ENCODE measurements at places on chromosomes 2 and 18.

- DNase-seq, result no peak
Observed at GRCh38 chr2:20578266-20578894, 72.5 kb downstream of the HS1BP3 start.

GRCh38 chr2:26172871-26173775 is at the start of gene GAREM2:
Gene GAREM2, plus strand, starts transcription at chr2:26173088. Its CDS starts 133 bp downstream, at chr2:26173221.
- DNase-seq, result no peak

- DNase-seq, result no peak
Observed at GRCh38 chr18:10401521-10401920, 52.9 kb upstream of the APCDD1 start.

DNA sequence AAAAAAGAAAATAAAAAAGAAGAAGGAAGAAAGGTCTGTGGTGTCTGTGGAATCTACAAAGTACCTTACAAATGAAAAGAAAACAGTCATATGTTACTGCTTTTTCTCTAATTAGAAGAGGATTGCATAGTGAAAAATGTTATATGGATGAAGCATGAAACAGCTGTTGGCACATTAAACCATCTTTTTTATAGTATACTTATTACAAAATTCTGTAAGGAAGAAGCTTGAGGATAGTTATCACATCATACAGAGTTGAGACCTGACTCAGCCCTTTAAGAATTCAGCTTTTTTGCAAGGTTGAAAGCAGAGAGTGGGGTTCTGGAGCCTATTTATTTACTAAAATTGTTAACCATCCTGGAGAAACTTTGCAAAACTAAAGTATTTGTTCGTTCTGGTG is 222.7 kb downstream of the PHLPP1 start:
- DNase-seq, result no peak

GRCh38 chr2:21332993-21333625 is 209.3 kb downstream of the TDRD15 start:
- DNase-seq, result no peak
